CD4-positive, CD25-positive, alpha-beta regulatory T cell (primary cell): ENCODE measurements at places on chromosomes 5 and 9.

GRCh38 chr5:178544166-178544834 is 45.9 kb downstream of the COL23A1 start:
- no peak for DNase-seq

DNA sequence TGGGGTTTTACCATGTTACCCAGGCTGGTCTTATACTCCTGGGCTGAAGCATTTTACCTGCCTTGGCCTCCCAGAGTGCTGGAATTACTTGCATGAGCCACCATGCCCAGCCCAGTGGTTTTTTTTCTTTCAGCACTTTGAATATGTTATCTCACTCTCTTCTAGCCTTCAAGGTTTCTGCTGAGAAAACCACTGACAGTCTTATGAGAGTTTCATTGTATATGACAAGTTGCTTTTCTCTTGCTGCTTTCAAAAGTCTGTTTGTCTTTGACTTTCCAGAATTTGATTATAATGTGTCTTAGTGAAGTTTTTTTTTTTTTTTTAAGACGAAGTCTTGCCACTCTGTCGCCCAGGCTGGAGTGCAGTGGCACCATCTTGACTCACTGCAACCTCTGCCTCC is 43.1 kb upstream of the BNIP1 start:
- no peak for DNase-seq

DNA sequence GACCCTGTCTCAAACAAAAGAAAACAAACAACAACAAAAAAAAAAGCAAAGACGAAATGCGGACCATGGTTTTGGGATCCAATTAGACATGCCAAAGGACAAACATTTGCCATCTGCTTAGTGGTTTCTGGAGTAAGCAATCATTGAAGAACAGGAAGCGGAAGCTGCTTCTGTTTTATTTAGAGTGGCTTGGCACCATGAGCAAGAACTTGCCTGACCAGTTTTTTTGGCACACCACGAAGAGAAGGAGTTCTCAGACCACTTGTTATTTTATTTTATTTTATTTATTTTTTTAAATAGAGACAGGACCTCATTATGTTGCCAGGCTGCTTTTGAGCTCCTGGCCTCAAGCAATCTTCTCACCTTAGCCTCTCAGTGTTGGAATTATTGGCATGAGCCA is 17.0 kb downstream of the BTF3 start:
- DNase-seq, result no peak

- DNase-seq, result no peak
Observed at GRCh38 chr9:136237486-136238341, 7.9 kb downstream of the QSOX2 start.
